CD8-positive, alpha-beta T cell (primary cell): ENCODE measurements at places on chromosomes 1 and 21.

DNA sequence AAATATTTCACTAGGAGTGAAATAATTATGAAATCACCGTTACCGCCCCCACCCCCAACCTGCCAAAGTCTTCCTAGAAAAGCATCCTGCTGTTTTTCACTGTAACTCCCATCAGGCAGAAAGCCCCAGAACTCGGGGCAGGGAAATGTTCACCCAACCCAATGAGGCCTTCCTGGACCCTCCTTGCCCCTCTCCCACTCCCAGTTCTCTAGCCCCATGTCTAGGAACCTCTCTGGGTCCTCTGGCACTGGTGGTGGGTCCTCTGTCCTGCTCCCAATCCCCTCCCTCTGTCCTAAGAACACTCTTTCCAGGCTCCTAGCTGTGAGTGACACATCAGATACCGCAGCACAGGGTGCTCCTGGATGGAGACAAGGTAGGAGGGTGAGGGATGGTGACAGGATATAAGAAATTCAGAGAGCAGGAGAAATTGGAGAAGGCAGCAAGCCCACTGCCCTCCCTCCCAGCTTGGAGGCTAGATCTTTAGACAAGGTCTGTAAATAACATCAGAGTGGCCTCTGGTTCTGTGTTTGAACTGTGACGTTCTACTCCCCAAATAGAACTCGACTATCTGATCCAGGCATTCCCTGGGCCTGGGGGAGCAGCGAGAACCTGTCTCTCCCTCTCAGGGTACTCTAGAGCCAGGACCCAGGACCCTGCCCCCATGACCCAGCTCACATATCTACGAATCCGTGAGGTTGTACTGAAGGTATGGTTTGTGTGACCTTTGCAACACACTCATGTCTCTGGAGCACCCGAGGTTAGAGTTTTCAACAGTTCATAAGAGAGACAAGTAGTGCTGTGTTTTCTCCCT lies 23.3 kb upstream of the BTG2 start:
- DNase-seq = no peak

GRCh38 chr21:41921021-41921420 lies 32.8 kb downstream of the C2CD2 start:
- DNase-seq = no peak

DNA sequence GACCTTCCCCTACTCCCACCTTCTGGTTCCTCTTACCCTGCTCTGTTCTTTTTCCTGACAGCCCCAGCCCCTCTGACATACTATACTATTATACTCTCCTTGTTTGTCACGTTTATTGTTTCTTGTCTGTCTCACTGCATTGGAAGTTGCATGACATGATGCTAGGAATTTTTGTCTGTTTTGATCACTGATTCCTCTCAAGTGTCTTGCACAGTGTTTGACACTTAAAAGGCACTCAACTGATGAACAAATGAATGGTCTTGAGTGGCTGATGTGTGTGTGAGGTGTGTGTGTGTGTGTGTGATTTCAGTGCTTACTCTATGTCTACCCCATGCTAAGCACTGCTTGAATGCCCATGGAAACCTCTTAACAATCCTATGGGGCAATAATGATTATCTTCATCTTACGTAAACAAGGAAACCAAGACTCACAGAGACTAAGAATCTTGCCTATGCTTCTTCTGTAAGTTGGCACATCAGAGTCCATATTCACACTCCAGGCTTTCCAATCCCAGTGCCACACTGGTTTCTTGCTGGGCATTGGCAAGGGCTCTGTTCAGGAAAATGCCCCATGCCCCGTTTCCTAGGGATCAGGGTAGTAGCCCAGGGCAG lies 59.7 kb downstream of the ATP1A1 start:
- DNase-seq = no peak

- DNase-seq = no peak
These were observed 20.1 kb downstream of the FMO3 start for GRCh38 chr1:171110621-171111326.

DNA sequence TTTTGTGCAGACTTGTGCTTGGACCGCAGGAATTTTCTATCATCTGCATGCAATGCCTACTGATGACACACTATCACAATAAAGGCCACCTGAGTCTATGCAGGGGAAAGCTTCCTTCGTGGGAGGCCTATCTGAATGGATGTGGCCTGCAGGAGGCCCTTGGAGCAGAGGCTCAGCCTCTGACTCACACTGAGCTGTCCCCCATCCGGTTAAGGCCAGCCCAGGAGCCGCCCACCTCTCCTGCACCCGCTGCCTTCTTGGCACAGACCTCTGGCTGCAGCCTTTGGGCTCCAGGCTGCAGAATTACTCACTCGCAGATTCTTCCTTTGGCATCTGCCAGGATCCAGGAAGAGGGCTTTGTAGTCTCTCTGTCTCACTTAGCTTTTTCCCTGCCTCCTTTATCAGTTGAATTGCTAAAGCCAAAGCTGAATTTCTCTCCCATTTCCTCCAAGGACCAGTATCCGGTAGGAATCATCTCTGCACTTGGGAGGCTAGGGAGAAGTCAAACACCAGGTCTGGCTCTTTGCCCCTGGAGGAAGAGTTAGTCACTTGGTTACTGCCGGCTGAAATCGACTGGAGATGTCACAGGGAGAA lies 65.1 kb upstream of the JUN start:
- DNase-seq = no peak

GRCh38 chr1:175219774-175220173 lies 27.2 kb upstream of the KIAA0040 start:
- no peak for DNase-seq

DNA sequence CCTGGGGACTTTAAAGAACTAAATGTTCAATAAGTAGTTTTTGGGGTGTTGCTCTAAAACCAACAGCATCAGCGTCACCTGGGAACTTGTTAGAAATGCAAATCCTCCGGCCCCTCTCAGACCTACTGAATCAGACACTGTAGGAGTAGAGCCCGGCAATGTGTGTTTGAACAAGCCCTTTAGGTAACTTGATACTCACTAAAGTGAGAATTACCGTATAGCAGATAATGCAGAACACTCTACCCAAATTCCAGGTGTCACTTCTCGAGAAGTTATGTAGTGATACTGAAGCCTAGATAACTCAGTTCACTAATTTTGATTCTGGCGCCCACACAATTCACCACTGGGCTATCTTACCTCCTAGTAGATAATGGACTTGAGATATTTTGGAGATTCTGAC lies 3.7 kb upstream of the DPT start:
- DNase-seq = no peak

GRCh38 chr1:214154596-214155292 lies 126.2 kb upstream of the SMYD2 start:
- DNase-seq = no peak

- DNase-seq = no peak
These were observed 187.1 kb downstream of the NRIP1 start for GRCh38 chr21:14877581-14878228.

DNA sequence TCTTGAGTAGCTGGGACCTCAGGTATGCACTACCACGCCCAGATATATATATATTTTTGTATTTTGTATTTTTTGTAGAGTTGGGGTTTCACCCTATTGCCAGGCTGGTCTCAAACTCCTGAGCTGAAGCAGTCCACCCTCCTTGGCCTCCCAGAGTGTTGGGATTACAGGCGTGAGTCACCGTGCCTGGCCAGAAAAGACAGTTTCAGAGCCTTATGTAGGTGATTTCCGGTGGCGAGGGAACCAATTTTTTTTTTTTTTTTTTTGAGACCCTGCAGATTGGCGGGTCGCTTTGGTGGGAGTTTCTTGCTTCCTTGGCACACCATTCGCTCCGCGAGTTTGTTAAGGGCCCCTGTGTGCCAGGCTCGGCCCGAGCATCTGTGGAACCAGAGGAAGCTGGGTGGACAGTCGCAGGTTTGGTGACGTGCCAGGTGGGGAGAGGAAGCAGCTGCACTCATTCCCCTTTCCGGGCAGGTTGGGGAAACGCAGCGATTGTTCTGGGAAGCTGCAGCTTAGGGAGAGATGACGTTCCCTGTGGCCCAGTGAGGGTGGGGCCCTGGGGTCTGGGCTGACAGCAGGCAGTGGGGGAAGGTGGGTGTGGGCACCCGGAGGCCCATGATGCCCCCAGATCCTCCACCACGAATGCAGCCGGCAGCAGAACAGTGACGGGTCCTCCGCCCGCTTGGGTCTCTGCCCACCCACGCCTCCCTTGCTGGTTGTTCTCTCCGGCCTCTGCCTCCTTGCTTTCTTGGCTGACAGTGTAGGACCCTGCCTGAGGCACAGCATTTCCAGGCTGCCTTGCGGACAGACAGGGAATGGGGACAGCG lies 25.1 kb downstream of the SPSB1 start:
- no peak for DNase-seq

DNA sequence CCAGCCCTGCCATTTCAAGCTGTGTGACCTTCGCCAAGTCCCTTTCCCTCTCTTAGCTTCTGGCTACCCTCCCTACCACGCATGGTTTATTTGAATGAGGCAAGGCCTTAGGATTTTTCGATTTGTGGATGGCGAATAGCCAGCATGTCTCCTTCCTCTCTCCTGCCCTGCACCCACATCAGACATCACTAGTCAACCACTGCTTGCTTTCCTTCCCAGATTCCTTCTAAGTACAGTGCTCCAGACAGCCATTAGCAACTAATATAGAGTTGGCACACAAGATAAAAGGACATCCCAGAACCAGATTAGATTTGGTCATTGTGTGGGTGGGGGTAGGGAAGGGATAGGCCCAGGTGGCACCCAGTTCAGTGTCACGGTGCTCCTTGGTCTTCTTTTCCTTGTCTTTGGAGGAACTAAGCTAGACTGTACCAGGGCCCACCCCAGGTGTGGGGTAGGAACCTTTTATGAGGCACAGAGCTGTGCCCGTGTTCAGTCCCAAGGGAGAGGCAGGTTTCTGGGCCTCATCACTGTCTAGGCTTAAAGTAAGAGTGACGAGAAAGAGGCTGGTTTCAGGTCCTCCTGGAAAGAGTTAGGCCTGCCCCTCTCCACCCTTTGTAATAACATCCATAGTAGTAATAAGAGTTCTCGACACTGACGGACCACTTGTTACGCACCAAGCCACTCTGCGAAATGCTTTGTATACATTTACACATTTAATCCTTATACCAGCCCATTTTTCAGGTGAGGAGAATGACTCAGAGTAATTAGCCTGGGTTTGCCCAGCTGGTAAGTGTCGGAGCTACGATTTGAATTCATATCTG lies 8.6 kb downstream of the ALPL start:
- DNase-seq = no peak

DNA sequence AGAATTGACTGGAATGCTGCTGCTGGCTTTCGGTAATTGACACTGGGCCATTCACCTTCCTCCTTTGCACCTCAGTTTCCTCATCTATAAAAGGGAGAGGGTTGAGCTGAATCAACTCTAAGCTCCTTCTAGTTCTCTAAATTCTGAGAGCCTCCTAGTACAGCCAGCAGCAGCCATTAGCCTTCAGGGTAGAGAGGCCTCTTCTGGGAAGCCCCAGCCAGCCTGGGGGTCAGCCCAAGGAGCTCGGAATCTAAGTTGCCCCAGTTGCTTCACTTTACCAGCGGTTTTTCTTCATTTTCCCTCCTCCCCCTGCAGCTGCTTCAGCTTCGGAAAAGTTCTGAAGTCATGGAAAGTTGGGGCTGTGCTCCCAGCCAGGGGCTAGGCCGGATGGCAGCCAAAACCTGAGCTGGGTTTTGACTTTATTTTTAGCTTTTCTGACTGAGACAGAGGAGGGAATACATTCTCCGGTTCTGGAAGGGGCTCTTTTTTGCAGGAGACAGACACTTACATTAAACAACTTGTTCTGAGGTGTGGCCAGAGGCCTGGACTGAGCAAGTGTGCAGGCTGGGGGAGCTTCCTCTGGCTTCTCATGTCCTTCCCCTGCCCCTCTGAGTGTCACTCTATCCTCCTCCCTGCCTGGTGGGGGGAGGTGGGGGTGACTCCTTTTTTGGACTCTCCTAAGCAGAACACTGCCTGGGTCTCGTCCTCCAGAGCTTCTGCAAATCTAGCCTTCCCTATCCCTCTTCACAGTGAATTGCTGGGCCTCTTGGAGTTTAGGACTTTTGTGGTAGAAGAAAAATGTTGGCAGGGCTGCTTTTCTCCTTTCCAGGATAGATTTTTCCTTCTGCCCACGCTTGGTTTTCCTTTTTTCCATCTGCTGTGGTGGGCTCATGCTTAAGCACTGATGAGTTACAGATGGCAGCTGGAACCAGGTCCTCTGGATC lies 14.4 kb downstream of the LMNA start:
- no peak for DNase-seq

DNA sequence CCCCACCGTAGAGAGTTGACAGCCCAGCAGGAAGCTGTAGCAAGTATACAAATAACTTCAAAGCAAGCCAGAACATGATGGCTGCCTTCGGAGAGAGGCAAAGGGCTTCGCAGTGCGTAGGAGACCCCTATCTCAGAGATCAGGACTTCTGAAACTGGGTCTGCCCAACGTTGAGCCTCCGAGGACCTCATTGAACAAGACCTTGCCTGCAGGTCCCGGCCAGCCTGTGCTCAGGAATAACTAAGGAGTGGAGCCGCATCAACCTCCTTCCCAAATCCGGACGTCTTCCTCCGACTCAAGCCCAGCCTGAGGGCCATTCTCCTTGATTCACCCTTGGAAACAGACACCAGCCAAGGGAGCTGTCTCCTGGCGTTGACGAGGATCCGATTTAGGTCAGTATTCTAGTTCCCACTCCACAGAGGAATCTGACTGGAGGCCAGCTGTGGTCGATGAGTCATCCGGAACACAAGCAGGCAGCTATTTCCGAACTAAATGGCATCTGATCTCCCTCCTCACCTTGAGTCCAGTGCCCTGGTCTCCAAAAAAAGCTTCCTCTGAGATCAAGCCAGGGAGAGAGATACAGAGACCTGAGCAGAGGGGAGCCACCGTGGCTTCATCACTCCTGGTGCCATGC lies 166.5 kb upstream of the COA6 start:
- DNase-seq = no peak

- DNase-seq = no peak
These were observed 1244.8 kb upstream of the TMPRSS15 start for GRCh38 chr21:19648391-19648790.

DNA sequence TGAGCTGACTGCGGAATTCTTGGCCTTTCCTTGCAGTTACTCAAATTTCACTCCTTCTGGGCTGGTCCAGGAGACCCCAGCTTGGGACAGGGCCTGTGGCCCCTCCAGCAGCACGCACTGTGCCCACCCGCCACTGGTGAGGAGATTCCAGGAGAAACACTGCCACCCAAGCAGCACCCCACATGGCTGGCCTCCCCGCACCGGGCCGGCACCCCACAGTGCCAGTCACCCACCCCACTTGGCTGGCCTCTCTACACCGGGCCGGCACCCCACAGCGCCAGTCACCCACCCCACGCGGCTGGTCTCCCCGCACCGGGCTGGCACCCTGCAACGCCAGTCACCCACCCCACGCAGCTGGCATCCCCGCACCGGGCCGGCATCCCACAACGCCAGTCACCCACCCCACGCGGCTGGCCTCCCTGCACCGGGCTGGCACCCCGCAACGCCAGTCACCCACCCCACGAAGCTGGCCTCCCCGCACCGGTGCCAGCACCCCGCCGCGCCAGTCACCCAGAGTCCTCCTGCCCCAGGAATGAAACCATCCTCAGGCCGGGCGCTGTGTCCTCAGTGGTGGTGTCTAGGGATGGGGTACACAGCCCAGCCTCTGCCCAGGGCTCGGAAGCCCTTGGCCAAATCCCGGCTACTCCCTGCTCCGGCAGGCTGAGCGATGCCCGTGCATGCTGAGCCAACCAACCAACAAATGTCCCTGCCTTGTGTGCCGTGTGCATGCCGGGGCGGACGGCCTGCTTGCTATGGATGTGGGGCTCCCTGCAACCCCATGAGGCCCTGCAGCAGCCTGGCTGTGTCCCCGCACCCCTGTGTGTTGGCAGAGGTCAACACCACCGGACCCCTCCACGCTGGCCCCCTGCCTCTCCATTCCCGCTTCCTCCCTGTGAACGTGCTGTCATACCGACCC lies 38.6 kb upstream of the TSPEAR start:
- no peak for DNase-seq
